IPS DF 6.9 (cell line): ENCODE measurements at places on chromosomes 4 and X.

DNA sequence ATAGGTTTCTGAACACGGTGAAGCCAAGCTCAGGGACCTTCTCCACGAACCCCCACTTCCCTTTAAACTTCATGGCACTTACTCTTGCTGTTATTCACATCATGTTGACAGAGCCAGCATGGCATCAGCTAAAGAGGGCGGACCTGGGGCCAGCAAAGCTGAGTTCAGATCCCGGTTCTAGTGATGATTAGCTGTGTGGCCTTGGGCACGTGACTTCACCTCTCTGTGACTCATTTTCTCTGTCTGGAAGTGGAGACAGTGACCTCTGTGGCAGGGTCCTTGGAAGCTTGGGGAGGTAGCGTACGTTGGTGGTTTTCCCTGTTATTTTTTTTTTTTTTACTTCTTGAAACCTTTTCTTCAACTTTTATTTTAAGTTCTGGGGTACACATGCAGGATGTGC is 13.4 kb downstream of the EVC start:
- no peak overlapping the region for H3K4me3 ChIP-seq
- no peak for DNase-seq
- H3K27ac ChIP-seq = no peak overlapping the region
- H3K4me1 ChIP-seq = no peaks in the 10 kb centered on the region
- H3K27me3 ChIP-seq = no peaks in the 10 kb centered on the region

GRCh38 chrX:10537308-10537707 is 83.1 kb downstream of the MID1 start:
- no peaks in the 10 kb centered on the region for H3K27me3 ChIP-seq
- no peaks in the 10 kb centered on the region for H3K36me3 ChIP-seq
- H3K4me1 ChIP-seq = no peaks in the 10 kb centered on the region

DNA sequence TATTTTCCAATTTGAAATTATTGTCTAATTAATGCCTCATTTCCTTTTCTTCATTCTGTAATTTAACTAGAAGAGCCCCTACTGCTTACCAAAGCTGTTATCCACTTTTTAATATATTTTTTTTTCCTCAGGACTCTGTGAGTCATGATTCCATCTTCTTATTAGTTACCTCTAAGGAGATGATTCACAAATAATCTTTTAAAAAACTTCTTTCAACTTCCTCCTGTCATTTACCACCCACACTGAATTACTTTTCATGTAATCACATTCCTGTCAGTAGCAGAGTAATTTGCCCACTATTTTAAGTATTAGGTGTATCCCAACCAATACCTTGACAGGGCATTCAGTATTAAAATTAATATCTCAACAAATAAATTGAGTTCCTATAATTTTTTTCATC is 470.9 kb upstream of the ADGRL3 start:
- no peaks in the 10 kb centered on the region for H3K4me1 ChIP-seq
- no peak overlapping the region for H3K4me3 ChIP-seq
- H3K27ac ChIP-seq = no peak overlapping the region

DNA sequence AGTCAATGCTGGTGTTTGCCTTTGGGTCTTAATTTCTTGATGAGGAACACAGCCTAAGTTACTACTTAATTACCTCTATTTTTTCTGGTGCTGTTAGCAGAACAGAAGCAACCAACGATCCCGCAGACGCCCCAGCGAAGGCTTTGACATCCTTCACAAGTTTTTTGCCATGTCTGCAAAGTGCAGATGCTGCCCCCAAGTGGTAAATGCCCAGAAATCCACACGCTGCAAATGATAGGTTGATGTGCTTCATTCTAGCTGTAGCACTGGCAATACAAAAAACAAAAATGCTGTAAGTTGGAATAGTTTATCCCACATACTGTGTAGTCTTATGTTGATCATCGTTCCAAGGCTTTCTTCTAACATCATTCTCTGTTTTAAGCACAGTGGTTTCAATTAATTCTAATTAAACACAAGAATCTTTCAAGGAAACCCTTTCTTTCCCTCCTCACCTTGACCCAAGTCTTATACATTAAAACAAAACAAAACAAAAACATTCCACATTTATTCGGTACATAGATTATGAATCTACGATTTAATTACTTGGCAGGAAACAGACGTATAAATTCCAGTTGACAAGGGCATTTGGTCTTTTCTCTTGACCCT is 1.2 kb downstream of the PNPLA4 start:
- DNase-seq = no peak
- H3K4me1 ChIP-seq = no peaks in the 10 kb centered on the region
- no peaks in the 10 kb centered on the region for H3K36me3 ChIP-seq
- no peaks in the 10 kb centered on the region for H3K27me3 ChIP-seq
- no peak overlapping the region for H3K27ac ChIP-seq

GRCh38 chrX:7019555-7019954 is 128.0 kb upstream of the STS start:
- DNase-seq = no peak
- no peak overlapping the region for H3K4me3 ChIP-seq
- no peaks in the 10 kb centered on the region for H3K27me3 ChIP-seq
- no peaks in the 10 kb centered on the region for H3K36me3 ChIP-seq
- no peak overlapping the region for H3K27ac ChIP-seq
- no peaks in the 10 kb centered on the region for H3K4me1 ChIP-seq

DNA sequence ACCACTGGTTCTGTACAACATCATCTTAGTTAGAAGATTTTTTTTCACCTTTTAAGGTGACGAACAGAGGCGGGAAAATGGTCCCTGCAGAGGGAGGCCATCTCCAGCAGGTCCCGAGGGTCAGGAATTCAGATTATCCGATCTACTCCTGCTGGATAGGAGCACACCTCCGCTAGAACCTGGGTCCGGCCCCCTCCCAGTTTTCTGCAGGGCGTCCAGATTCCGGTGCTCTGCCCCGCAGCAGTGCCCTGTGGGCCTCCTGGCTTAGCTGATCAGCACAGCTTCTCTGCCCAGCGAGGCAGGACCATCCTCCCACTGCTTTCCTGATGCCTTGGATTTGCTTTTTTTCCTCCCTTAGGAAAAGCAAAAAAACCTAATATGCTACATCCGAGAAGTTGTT is 2.3 kb downstream of the TBL1X start:
- H3K27ac ChIP-seq = no peak overlapping the region
- peaks cover 4% of the 10 kb centered on the region; the same call in 1 of the 2 replicates for H3K4me1 ChIP-seq
- no peaks in the 10 kb centered on the region; the same call in 1 of the 2 replicates for H3K27me3 ChIP-seq
- H3K4me3 ChIP-seq = no peak overlapping the region

DNA sequence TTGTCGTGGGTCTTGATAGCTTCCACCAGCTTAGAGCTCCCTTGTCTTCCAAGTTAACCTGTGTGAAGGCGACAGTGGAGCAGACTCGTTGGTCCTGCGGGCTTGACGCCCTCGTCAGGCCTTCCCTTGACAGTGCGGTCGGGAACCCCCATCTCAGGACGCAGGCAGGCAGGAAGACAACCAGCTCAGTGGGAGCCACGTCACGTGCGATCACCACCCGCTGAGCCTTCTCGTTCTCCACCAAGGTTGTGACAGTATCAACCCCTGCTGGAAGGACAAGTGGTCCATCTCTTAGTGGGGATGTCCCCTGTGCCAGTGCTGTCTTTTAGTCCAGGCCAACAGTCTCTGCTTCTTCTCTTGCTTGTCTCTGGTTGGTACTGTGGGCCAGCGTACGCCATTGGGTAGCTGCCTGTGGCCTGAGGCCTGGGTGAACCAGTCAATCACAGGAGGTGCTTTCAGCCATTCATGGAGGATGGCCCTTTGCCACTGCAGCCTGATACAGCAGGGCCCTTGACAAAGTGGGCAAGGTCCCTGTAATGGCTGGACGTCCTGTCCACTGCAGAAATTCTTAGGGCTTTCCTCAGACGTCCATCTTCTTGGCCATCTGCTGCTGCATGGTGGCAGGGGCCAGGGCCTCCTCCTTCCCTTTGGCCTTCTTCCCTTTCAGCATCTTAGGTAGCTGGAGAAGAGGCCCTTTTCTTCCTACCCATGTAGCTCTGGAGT is 31.4 kb downstream of the RGS12 start:
- H3K27ac ChIP-seq = no peak overlapping the region
- peak; percentile 55 for DNase-seq
- H3K27me3 ChIP-seq = no peaks in the 10 kb centered on the region
- no peak overlapping the region for H3K4me3 ChIP-seq
- no peaks in the 10 kb centered on the region for H3K36me3 ChIP-seq

- no peaks in the 10 kb centered on the region for H3K27me3 ChIP-seq
- no peak overlapping the region for H3K4me3 ChIP-seq
- H3K27ac ChIP-seq = no peak overlapping the region
Observed at GRCh38 chr4:112910109-112910736, 139.2 kb upstream of the ANK2 start.

- H3K36me3 ChIP-seq = no peaks in the 10 kb centered on the region
- H3K27ac ChIP-seq = no peak overlapping the region
- H3K27me3 ChIP-seq = no peaks in the 10 kb centered on the region
Observed at GRCh38 chr4:125008676-125009075, 296.1 kb upstream of the ANKRD50 start.

DNA sequence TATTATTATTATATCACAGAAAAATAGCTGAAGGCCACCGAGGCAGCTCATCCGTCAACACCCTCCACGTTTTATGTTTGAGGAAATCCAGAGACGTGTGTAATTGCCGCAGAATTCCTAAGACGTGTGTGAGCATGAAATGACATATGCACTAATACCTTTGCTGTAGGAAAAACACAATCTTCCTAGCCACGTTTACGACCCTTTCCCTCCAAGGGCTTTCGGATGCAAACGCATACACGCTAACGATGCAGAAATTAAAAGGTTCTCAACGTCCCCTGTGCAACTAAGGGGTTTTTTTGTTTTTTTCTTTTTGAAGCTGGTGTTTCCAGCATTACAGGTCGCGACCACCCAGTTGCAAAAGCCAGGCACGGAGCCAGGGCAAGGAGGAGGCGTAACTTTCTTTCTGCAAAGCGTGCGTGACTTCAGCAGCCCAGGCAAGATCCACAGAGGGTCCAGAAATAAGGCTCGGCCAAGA is 33.8 kb downstream of the CRLF2 start:
- no peaks in the 10 kb centered on the region for H3K27me3 ChIP-seq
- no peak overlapping the region for H3K27ac ChIP-seq
- no peaks in the 10 kb centered on the region for H3K36me3 ChIP-seq
- no peak for DNase-seq
- peaks cover 4% of the 10 kb centered on the region; the same call in 1 of the 2 replicates for H3K4me1 ChIP-seq
- no peak overlapping the region for H3K4me3 ChIP-seq

- H3K27me3 ChIP-seq = no peaks in the 10 kb centered on the region
- no peak for DNase-seq
- H3K4me1 ChIP-seq = no peaks in the 10 kb centered on the region
- H3K27ac ChIP-seq = no peak overlapping the region
- H3K36me3 ChIP-seq = peaks cover 2% of the 10 kb centered on the region; the same call in 1 of the 2 replicates
Observed at GRCh38 chr4:182067828-182068227, 175.4 kb upstream of the TENM3 start.

DNA sequence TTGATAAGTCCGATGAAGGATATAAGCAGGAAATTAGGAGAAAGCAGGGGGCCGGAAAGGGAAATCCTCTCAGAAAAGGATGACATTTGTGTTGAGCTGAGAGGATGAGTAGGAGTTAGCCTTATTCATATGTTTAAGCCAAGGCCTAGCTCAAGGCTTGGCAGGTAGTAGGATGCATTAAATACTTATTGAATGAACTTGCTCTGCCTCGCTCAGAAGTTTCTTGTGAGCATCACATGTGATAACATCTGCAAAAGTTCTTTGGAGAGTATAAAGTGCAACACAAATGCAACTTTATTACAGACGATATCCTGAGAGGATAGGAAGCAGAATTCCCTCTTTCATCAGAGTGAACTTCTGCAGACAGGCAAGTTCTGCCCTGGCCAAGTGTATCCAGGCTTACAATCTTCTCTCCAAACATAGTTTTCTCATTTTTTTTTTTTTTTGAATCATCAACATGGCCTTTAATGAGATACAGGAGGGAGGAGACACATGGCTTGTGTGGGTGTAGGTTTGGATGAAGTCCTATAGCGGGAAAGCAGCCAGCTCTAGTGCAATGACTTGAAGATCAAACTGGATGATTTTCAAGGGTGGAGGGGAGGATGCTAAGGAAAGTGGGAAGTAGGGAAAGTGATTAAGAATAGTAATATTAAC is 48.1 kb downstream of the LUZP4 start:
- no peaks in the 10 kb centered on the region for H3K4me1 ChIP-seq
- DNase-seq = no peak
- H3K36me3 ChIP-seq = no peaks in the 10 kb centered on the region
- no peak overlapping the region for H3K27ac ChIP-seq
- H3K4me3 ChIP-seq = no peak overlapping the region

- peaks cover 1% of the 10 kb centered on the region; the same call in 1 of the 2 replicates for H3K27me3 ChIP-seq
- peaks cover 5% of the 10 kb centered on the region for H3K4me1 ChIP-seq
- H3K27ac ChIP-seq = no peak overlapping the region
- H3K36me3 ChIP-seq = no peaks in the 10 kb centered on the region
- no peak overlapping the region for H3K4me3 ChIP-seq
- DNase-seq = no peak
Observed at GRCh38 chr4:154329939-154330338, 161.7 kb downstream of the DCHS2 start.

- no peaks in the 10 kb centered on the region for H3K4me1 ChIP-seq
- H3K4me3 ChIP-seq = no peak overlapping the region
- DNase-seq = no peak
- no peaks in the 10 kb centered on the region for H3K27me3 ChIP-seq
- no peak overlapping the region for H3K27ac ChIP-seq
Observed at GRCh38 chr4:14592950-14593349, 409.3 kb upstream of the CPEB2 start.

DNA sequence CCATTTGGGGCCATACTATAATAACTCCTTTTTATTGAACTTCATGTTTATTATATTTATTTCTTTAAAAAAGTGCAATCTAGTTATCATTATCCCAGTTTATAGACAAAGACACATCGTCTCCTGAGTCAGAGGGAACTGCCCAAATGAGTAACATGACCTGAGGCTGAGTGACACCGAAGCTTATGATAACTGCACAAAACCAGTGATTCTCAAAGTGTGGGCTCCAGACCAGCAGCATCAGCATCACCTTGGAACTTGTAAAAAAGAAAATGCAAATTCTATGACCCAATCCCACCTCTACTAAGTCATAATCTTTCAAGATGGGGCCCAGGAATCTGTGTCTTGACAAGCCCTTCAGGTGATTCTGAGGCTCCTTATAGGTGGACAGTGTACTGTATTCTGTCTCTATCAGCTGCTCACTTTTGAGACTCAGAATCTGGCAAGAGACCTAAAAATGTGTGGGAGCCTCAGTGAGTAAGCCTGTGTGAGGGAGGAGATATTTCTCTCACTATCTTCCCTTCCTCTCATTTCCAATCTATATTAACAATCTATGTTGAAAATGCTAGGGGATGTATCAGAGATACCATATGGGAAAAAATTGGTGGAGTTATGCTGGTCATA is 147.0 kb downstream of the PACRGL start:
- H3K27me3 ChIP-seq = no peaks in the 10 kb centered on the region
- DNase-seq = no peak
- H3K36me3 ChIP-seq = no peaks in the 10 kb centered on the region
- H3K27ac ChIP-seq = no peak overlapping the region
- H3K4me3 ChIP-seq = no peak overlapping the region
